Esophagus mucosa (tissue), 1 donor: ENCODE measurements at places on chromosomes 6 and 20.

- ATAC-seq: no peak
Measured at GRCh38 chr20:38715646-38716045, 8.6 kb upstream of the SLC32A1 start.

- ATAC-seq: peak; percentile 29
Measured at GRCh38 chr20:52150440-52151258, 40.9 kb downstream of the ZFP64 start.

DNA sequence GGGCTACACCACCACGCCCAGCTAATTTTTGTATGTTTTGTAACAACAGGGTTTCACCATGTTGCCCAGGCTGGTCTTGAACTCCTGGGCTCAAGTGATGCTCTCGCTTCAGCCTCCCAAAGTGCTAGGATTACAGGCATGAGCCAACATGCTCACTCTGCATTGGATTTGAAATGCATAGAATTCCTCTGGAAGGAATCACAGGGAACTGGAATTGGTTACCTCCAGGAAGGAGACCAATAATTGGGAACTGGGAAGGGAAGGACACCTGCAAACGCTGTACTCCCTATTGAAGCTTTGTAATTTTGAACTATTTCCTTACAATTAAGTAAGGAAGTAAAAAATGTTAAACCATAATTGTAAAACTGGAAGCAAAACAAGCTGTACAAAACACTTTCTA, 12.3 kb upstream of the TP53INP2 start:
- no peak for ATAC-seq

DNA sequence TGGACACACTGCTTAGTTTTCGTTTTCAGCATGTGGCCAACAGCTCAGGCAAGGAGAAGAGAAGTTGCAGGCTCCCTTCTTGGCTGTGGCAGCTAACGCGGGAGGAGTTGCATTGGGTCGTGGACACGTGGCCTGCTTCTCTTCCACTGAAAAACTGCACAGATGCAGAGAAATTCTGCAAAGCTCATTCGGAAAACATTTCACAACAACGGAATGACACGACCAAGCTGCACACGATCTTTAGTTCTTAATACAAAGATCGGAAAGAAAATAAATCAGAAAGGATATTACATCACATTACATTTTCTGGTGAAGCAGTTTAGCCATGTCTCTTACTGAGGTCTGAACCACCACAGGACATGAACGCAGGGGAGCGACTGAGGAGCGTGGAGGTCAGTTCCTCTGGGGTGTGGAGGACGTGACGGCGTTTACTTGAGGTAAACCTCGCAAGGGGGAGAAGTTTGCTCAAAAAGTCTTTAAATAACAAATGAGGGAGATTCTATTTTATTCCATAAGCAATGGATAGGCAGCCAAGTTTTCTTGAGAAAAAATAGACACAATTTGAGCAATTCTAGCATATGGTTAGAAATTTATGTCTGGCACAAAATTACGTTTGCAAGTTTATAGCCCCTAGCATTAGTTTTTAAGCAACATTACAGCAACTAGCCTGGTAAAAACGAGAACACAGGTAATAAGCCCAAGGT, 178.3 kb downstream of the THBS2 start:
- no peak for ATAC-seq

GRCh38 chr20:47493175-47493962, 8.3 kb upstream of the NCOA3 start:
- ATAC-seq: peak; percentile 77

GRCh38 chr6:111986651-111987050, 67.3 kb upstream of the CCN6 start:
- ATAC-seq: no peak

DNA sequence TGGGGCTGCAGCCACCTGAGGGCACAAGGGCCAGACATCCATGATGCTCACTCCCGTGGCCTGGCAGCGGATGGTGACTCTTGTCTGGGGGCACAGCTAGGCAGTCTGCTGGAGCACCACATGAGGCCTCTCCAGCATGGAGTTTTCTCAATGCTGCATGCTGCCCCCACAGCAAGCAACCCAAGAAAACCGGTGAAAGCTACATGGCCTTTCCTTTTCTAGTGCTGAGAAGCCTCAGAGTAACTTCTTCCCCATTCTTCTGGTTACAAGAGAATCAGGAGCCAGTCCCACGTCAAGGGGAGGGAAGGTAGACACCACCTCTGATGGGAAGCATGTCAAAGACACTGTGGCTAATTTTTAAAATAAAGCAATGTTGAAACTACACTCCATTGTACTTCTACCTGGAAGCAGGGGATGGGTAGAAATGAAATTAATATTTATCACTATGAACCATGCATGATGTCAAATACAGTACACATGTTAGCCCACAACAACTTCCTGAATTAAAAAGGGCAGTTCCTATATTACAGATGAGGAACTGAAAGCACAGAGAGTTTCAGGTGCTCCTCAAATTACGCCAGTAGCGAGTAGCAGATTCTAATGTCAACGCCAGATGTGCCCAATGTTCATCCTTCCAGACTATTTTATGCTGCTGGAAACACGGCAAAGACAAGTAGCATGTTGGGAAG, 101.5 kb downstream of the LAMP5 start:
- no peak for ATAC-seq

DNA sequence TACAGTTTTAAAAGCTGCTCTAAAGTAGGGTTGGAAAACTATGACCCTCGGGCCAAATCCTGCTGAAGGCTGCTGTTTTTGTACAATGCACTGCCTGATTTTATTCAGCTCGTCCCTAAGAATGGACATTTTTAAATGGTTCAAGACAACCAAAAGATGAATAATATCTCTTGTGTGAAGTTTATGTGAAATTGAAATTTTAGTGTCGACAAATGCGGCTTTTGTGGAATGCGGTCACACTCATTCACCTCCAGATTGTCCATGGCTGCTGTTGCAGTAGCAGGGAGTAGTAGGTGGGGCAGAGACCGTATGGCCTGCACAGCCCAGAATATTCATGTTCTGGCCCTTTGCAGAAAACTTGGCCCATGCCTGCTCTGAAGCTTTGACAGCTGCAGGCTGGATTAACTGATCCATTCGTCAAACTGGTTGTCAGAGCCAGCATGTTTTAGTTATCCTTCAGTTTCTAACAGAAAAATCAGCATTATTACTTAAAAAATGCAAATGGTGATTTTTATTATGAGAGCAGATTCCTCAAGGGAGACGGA, 91.6 kb downstream of the PSMG4 start:
- no peak for ATAC-seq

GRCh38 chr6:52507557-52508260, 69.2 kb downstream of the TRAM2 start:
- ATAC-seq: no peak

DNA sequence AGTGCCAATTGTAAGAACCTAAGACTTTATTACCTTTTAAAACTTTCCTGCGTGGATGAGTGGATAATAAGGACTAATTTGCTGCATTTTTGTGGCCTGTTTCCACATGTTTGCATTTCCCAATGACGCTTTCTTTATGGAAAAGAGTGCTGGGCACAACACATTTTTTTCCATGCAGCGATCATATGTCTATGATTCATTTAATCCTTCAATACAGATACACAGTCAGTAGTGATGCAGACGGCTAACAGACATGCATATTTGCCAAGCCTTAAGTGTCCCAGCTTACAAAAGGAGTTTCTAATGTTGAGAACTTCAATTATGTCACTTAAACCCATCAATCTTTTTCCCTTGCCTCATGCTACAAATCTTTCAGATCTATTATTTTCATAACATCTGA, 239.8 kb upstream of the PREP start:
- ATAC-seq: peak; percentile 90

DNA sequence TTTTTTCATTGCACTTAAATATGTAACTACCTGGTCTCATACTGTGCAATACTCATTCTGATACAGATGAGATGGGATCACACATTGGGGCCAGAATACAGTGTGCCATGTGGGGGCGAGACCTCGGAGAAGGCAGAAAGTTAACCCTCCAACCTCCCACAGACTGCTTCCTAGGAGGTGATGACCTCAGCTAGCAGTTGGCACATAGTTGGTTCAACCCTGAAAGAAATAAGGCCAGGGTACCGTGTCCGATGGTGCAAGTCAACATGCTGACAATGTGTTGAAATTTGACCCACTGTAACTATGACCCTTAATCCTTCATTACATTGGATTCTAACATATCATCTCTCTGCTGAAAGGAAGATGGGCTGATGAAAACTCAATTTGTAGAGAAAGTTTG, 61.9 kb downstream of the GJA10 start:
- no peak for ATAC-seq

GRCh38 chr6:1311400-1312202, at the start of gene FOXQ1:
Gene FOXQ1, plus strand, starts transcription at chr6:1312098. Its CDS starts 607 bp downstream, at chr6:1312705.
- ATAC-seq: peak; percentile 86
